ENCODE measurements at places on chromosomes 4 and X.

GRCh38 chr4:156223985-156224384, 270.3 kb upstream of the CTSO start:
- no peak for DNase-seq

GRCh38 chr4:16417198-16417597, 190.9 kb upstream of the TAPT1 start:
- no peak for DNase-seq

DNA sequence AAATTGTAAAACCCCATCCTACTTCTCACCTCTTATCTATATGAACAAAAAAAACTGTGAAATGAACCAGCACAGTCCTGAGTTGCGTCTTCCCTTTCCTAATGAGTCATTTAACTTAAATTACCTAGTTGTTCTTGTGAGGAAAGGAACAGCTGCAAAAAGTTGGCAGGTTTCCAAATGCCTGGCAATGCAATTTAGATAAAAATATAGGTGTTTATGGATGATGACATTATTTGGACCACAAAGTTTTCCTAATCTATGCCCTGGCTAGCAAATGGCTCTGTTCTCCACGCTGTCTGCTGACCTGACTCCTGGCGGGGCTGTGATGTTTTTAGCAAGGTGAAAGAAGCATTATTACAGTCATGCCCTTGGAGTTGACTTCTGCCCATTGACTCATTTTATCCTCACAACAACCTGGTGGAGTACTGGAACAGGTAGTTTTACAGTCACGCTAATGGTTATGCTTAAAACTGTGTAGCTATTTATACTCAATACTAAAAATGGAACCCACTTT, 29.8 kb upstream of the RELL1 start:
- no peak for DNase-seq

- no peak for DNase-seq
Observed at GRCh38 chrX:7100022-7100421, 47.5 kb upstream of the STS start.

GRCh38 chrX:86604607-86605006, 456.4 kb downstream of the DACH2 start:
- no peak for DNase-seq

Data from activated CD8-positive, alpha-beta T cell treated with anti-CD3 and anti-CD28 coated beads, Interleukin-2, amount 10 ng/mL, durations not matched to agents 7 days and 5 days (primary cell).